SJCRH30 (cell line): ENCODE measurements at places on chromosomes 1 and 21.

- no peak for DNase-seq
Observed at GRCh38 chr21:25572861-25573310, 34.4 kb downstream of the MRPL39 start.

DNA sequence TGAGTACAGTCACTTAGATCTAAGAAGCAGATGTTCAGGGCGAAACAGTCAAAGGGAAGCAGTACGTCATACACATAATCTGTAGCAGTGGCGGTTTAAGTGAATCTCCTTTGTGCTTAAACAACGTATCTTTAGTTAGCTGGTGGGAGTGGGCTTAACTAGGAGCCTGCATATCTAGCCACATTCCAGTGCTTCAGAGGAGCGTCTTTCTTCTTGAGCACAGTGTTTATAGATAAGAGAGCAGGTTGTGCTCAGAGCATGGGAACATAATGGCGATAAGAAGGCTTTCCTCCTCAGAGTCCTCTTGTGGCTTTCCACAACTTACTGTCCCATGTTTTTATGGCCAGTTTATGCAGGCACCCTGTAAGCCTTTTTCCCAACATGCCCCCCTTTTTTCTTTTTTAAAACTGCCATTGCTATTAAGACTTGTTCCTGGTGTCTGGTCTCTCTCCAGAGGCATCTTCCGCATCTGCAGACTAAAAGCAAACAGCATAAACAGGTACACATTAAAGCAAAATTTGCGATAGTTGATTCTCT lies 3.2 kb downstream of the DAP3 start:
- no peak for DNase-seq

DNA sequence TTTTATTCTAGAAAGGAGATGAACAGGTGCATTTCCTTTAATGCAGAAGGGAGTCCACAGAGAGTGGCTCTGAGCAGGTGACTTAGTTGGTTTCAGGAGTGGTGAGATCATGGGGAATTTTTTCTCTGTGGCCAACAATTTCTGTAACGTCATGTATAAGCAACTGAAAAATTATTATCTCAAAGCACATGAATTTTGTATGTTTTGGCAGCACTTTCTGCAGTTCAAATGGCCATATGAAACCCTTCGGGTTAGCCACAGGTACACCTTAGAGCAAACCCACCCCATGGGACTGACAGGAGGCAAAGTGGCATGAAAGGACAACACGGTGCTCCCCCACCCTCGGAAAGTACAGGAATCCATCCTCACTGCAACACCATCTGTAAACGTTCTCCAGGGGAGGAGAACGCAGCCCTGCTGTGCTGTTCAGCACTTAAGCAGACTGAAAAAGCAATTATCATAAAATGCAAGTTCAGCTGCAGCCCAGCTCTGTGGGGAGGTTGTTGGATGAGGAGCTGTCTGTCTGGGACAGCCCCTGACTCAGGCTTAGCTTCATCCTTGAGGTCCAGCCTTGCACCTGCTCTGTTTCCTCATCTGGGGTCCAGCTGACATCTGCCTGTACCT lies 55.8 kb upstream of the CLDN14 start:
- no peak for DNase-seq

DNA sequence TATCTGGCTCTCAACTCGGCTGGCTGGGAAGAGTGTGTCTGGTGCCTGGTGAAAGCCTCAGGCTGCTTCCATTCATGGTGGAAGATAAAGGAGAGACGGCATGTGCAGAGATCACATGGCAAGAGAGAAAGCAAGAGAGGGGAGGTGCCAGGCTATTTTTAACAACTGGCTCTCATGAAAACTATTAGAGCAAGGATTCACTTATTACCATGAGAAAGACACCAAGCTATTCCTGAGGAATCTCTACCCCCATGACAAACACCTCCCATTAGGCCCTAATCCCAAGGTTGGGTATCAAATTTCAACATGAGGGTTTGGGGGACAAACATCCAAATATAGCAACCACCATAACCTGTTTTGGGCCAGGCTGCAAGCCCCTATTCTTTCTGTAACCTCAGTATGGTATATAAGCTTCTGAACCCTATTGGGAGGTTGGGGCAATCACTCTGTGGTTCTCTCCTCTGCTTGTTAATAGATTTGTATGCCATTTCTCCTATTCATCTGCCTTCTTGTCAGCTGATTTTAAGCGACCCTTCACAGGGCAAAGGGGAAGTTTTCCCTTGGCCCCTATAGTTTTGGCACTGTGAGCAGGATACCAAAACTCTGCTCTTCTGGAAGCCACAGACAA lies 179.0 kb upstream of the TNR start:
- DNase-seq = no peak

GRCh38 chr1:157348538-157349480 lies 203.5 kb downstream of the FCRL5 start:
- no peak for DNase-seq

- DNase-seq = peak; percentile 94
Observed at GRCh38 chr1:39183503-39184353, 20.8 kb upstream of the MACF1 start.

GRCh38 chr1:173014160-173014559 lies 36.6 kb downstream of the TNFSF18 start:
- no peak for DNase-seq

- no peak for DNase-seq
Observed at GRCh38 chr1:92081031-92081430, 886 bp downstream of the BTBD8 start.

GRCh38 chr1:205321162-205321958 lies at the start of gene NUAK2:
Gene NUAK2 (minus strand): TSS chr1:205321745. CDS start chr1:205321628, 117 bp downstream.
- peak; percentile 96 for DNase-seq

- no peak for DNase-seq
Observed at GRCh38 chr21:44535963-44536362, 4.0 kb downstream of the KRTAP10-1 start.

GRCh38 chr1:81221564-81221963 lies 579.2 kb upstream of the ADGRL2 start:
- no peak for DNase-seq

DNA sequence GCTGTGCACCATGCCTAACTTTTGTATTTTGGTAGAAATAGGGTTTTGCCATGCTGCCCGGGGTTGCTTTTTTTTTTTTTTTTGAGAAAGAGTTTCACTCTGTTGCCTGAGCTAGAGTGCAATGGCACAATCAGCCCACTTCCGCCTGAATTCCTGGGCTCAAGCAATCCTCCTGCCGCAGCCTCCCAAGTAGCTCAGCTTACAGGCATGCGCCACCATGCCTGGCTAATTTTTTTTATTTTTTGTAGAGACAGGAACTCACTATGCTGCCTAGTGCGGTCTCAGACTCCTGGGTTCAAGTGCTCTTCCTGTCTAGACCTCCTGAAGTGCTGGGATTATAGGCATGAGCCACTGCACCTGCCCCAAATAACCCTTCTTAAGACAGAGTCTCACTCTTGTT lies 153.5 kb downstream of the SLC45A1 start:
- DNase-seq = no peak

DNA sequence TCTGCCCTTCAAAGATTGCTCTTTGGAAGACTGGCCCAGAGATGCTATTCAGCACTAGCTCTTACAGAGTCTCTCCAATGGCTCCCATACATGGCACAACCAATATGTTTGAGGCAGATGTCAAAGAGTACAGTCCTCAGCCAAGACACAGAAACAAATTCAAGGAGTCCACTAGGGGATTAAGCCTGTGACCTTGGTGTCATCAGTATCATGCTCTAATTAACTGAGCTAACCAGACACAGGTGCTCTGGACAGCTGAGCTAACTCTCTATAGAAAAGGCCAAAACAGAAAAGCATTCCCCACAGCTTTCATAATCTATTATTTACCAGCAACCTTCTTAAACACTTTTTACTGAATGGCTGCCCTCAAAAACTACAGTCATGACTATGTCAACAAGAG lies 666.0 kb upstream of the PLXNA2 start:
- peak; percentile 13 for DNase-seq

GRCh38 chr1:46136711-46137110 lies 4.3 kb upstream of the PIK3R3 start:
- peak; percentile 27 for DNase-seq

DNA sequence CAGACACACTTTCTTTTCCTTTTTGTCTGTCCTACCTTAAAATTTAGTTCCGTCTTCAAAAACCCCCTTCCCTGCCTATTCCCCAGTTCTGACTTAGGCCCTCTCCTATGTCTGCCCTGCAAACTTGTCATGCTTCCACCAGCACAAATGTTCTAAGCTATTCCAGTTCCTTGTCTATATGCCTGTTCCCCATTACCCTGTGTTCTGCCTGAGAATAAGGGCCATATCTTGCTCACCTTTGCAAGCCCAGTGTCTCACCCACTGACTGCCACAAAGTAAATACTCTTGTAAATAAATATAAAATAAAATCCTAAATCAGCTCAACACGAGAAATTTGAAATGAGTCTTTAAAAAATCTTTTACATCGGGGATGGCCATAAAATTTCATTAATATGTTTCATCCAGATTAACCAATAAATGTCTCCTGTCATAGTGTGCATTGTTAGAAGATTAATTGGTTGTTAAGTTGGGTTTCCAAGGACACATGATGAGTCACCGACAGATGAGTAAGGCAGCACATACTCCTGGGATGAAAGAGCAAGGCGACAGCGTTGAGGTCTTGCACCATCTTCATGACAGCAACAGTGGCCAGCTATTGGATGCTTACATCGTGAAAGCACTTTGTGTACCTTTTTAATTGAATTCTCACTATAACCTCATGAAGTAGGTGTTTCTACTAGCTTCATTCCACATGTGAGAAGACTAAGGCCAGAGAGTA lies 92.6 kb upstream of the NGF start:
- DNase-seq = no peak

DNA sequence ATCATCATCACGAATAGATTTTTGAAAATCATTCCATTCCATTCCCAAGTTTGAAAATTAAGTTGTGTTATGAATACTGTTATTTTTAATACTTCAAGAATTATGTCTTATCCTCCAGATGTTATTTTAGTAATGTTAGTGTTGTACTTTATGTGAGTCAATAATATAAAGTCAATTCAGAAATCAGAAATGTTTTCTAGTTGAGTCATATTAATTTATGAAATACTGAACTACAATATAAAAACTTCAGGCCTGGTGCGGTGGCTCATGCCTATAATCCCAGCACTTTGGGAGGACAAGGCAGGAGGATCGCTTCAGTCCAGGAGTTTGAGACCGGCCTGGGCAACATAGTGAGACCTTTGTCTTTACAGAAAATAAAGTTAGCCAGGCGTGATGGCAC lies 38.4 kb upstream of the GPR25 start:
- DNase-seq = no peak

- DNase-seq = no peak
Observed at GRCh38 chr1:94543893-94544635, 2.5 kb upstream of the F3 start.

DNA sequence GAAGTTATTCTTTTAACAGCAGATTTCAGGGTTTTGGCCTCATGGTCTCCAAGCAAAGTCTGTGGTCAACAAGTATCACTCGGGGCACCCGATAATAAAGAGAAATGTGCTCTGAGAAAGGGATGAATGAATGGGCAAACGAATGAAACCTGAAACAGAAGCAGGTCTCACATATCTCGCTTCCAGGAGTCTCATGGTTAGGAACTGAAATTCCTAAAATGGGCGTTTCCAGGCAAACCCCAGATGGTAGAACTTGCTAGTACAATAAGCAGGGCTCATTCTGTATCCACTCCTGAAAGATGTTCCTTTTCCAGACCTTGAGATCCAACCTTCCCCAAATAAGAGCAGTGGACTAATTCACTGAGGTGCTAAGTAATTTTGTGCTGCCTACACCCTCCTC lies 87.2 kb downstream of the LAMC2 start:
- no peak for DNase-seq

- no peak for DNase-seq
Observed at GRCh38 chr1:13759072-13759471, 59.1 kb downstream of the PRDM2 start.

GRCh38 chr1:59879996-59880505 lies 46.5 kb downstream of the CYP2J2 start:
- DNase-seq = no peak

- DNase-seq = no peak
Observed at GRCh38 chr1:220511179-220511578, 16.8 kb upstream of the MARK1 start.

DNA sequence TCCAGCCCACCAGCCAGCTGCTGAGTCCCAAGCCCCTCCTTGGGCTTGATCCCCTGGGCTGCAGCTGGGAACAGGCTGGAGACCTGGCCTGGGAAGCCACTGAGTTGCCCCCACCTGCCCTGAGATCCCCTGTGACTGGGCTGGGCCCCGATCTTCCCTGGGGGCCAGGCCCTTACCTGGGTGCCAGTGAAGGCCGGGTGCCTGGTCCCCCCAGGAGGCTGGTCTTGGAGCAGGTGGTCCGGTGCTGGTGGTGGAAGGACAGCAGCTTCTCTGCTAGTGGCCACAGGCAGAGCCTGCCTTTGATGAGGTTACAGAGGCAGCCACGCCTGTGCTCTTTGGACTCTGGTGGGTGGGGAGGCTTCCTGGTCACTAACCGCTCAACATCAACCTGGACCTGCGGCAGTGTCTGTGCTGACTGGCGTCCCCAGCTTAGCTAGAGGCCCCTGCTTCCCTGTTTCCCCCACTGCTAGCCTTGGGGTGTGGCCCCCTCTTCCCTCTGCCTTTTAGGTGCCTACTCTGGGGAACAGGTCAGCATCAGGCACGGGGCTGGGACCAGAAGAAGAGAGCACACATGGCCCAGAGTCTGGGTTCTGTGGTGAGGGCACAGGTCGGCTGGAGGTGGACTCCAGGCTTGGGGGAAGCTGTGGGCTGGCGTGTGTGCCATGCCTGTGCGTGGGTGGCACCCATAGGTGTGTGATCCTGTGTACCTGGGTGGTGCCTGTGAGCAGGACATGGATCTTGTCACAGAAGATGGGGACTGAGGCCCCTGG lies at the start of gene EPS8L3:
TSS of gene EPS8L3 (minus strand) at position 278 of the 770 bp plus-strand sequence. CDS start 2,174 bp downstream, outside the sequence.
- DNase-seq = no peak

- no peak for DNase-seq
Observed at GRCh38 chr1:183346276-183346732, 71.9 kb downstream of the NMNAT2 start.

GRCh38 chr1:156508955-156509234 lies 8.3 kb upstream of the MEF2D start:
- no peak for DNase-seq

DNA sequence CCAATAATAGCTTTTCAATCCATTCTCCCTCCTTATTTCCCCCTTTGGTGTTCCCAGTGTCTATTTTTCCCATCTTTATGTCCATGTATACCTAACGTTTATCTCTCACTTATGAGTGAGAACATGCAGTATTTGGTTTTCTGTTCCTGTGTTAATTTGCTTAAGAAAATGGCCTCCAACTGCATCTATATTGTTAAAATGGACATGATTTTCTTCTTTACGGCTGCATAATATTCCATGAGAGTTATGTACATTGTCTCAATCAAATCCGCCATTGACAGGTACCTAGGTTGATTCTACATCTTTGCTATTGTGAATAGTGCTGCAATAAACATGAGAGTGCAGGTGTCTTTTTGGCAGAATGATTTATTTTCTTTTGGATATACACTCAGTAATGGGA lies 126.7 kb downstream of the CTH start:
- no peak for DNase-seq

- DNase-seq = no peak
Observed at GRCh38 chr1:183814121-183814681, 9.3 kb downstream of the RGL1 start.
